ENCODE measurements at places on chromosomes 7 and 10.

DNA sequence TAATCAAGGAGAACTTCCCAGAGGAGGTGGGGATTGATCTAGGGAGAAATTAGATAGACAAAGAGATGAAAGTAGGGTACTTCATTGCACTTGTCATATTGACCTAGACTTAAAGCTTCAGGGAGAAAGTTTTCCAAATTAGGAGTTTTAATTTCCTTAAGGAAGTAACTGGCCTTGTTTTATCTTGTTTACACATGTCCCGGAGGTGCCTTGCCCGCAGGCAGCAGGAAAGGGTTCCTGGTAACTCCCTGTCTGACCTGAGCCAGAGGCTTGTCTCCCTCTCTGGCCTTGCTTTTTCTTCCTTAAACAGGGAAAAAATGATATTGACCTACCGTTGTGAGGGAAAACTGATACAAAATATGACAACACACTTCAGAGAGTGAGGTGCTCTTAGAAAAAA lies 181.6 kb downstream of the EVX1 start:
- no peak for DNase-seq

DNA sequence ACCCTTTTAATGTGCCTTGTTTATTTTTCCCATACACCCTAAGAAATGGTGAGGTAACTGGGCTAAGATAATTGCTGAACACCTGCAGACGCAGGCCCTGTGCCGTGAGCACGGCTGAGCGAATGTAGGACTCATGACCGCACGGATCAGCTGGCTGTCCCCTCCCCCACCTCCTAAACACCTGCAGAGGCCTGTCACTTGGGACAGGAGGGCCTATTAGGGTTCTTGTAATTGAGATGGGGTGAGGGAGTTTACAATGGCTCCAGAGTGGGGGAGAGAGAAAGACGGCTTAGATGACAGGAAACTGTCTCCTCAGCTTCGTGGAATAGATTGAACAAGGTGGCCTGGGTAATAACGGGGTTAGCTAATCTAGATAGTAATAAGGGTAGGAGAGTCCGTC lies 291.7 kb upstream of the HABP2 start:
- no peak for DNase-seq

DNA sequence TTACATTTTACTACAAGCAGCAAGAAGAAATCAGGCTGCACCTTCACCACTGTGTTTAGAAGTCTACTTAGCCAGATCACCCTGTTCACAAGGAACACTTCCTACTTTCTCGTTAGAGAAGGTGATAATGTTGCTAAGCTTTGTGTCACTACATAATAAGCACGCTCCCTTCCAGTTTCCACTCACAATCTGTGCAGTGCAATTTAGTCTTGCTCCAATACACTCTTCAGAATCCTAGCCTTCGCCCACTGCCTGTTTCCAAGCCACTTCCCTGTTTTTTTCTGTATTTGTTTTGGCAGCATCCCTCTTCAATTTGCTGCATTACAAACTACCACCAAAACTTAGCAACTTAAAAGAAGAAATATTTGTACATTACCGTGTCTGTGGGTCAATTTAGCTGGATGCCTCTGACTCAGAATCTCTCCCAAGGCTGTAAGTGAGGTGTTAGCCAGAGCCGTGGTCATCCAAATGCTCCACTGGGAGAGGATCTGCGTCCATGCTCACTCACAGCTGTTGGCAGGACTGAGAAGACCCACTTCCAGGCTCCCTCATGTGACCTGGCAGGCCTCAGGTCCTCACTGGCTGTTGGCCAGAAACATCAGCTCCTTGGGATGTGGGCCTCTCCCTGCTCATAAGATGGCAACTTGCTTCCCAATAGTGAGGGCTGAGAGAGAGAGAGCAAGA lies 110.4 kb downstream of the PON1 start:
- no peak for DNase-seq

DNA sequence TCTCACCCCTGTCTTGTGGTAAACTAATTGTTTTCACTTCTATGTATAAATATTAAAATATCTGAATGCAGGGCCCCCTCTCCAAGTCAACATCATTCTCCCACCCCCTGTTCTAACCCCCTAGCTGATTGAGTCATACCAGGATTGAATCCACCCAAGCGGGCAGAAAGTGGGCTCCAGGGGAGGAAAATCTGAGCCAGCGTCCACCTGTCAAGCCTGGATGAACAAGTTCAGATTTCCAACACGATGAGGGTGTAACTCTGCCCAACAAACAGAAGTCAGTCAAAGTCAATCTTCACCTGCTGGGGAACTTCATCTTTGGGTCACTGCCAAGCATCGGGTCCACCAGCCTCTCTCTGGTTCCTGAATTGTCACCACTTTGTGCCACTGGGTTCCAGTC lies 162.9 kb upstream of the CELF2 start:
- DNase-seq, result no peak

GRCh38 chr7:149093228-149093627 lies 2.7 kb upstream of the ZNF786 start:
- peak; percentile 56 for DNase-seq

GRCh38 chr10:29811751-29812427 lies 177.1 kb upstream of the SVIL start:
- peak; percentile 81 for DNase-seq

GRCh38 chr10:57815949-57816348 lies 451.7 kb downstream of the IPMK start:
- no peak for DNase-seq

GRCh38 chr7:1219498-1219897 lies 13.2 kb upstream of the UNCX start:
- DNase-seq, result no peak

- no peak for DNase-seq
These were observed 37.1 kb downstream of the COL13A1 start for GRCh38 chr10:69838853-69839252.

DNA sequence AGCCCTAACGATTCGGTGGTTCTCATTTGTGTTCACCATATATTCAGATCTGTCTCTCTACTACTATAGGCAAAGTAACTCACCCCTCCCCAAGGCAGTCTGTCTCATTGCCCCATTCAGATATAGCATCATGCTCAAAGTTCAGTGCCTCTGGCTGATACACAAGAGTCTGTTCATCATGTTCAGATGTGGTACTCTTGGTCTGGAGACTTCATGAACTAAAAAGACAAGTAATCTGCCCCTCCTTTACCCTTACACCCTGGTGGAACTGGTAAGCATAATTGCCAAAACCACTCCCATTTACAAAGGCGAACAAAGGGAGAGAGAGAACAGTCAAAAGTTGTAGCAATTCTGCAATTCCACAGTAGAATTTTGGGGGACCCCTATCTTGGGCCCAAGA lies 29.9 kb downstream of the UMAD1 start:
- DNase-seq, result no peak
